Frontal cortex (tissue), 4 donors: ENCODE measurements at places on chromosomes 12 and 14. TPM values are rescaled to one million over a fixed set of nuclear protein-coding genes. Genes with fewer than 3 reads are reported as not detected.

DNA sequence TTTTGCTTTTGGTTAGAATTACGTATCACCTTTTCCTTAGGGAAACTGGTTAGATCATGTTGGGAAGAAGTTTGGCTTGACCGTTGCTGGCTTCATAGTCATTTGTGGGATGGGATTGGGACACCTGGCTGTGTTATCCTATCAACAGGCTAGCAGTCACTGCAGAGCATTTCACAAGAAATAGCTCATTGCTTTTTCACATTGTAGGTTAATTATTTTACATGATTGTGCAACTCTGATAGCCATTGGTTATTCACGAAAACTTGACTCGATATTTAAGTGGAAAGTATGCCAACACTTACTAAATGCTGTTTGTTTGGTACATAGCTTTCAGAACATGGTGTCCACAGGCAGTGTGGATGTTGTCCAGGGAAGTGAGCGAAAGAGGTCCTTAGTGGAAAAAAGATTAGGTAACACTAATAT lies 89.4 kb downstream of the NKX2-1 start:
- DNase-seq = no peak

DNA sequence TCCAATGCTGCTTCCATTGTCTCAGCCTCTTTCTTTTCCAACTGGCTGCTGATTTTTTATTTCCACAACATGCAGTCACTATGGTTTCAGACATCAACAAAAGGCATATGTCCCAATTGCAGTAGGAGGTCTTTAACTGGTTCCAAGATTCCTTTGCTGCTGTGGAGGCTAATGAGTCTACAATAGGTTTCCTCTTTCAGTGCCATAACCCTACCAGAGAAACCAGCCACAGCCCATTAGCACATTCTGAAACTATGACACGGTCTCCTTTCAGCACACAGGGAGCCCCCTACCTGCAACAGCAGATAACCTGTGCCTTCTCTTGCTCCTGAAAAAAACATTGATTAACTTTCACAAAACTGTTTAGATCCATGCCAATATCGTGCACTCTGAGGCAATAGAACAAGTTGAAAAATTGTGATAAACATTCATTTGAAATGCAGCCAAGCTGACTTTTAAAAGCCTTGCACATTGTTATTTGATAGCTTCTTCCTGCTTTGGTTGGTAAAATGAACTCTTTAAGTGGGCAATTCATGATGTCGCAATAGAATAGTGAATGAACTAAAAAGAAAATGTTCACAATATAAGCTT lies 32.4 kb downstream of the PLEKHG7 start:
- no peak for DNase-seq

GRCh38 chr12:72815421-72815820 lies 543.3 kb downstream of the TRHDE start:
- no peak for DNase-seq

- peak; percentile 72 for DNase-seq
Observed at GRCh38 chr12:4269279-4269991, 4.1 kb upstream of the CCND2 start.

- DNase-seq = no peak
Observed at GRCh38 chr12:69580074-69580473, 5.2 kb upstream of the CCT2 start.

DNA sequence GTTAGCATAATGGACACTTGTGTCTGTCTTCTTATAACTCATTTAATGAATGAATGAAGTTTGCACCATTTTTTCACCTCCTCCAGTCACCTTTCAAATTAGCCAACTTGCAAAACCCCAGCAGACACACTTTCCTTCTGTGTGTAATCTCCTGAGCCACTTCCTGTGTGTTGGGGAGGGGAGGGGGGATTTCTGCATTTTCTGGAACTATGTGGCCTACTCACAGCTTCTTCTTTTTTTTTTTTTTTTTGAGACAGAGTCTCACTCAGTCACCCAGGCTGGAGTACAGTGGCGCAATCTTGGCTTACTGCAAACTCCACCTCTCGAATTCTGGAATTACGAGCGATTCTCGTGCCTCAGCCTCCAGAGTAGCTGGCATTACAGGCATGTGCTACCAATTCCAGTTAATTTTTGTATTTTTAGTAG lies 4.1 kb upstream of the SERPINA1 start:
- no peak for DNase-seq

- DNase-seq = no peak
Observed at GRCh38 chr14:37608649-37609048, 13.2 kb downstream of the TTC6 start.

- DNase-seq = no peak
Observed at GRCh38 chr12:810116-810515, 57.7 kb downstream of the WNK1 start.

DNA sequence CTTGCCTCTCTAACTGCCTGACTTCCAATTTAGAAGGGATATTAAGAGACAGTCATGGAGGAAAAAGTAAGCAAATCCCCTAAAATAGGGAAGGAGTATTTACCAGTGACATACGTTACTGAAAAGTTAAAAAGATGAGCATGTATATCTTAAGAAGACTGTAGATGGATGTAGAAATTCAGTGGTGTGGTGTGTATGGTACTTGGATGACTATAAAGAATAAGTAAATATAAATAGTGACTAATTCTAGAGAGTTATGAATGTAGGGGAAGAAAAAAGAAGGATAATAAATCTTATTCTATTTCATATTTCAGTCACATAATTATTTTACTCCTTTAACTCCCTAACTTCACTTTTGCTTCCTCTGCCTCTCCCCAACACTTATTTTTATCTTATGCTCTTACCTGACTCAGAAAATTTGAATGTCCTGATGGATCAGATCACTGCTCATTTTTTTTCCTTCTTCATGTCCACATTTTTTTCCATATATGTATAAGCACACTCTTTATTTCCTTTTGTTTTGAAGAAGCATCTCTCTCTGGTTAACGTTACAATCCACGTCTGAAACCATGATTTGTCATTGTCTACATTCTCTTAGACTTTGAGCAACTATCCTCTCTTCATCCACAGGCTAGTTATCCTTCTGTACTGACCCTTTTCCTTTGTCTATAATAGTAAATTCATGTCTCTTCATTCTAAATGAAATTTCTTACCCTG lies 422.7 kb upstream of the SYT1 start:
- DNase-seq = no peak

- no peak for DNase-seq
Observed at GRCh38 chr12:132437252-132437932, 52.6 kb upstream of the FBRSL1 start.

- no peak for DNase-seq
Observed at GRCh38 chr12:108918206-108918605, 38.3 kb downstream of the DAO start.

GRCh38 chr12:116592731-116593130 lies 33.5 kb downstream of the MAP1LC3B2 start:
- no peak for DNase-seq

DNA sequence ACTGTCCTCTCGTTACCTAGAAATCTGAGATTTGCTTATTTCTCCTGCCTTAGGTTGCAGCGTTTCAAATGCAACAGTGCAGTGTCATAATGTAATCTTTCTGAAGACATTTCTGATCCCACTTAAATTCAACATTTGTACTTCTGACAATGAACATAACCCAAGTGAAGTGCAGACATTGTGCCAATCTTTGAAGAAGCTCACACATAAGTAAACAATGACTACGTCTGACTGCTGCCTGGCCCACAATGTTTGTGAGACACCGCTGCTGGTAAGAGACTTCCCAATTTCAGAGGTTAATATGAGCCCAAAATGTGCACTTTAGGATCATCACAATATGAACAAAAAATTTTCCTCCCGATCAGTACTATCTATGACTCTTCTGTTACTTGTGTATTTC lies 84.6 kb upstream of the BCL2L14 start:
- DNase-seq = no peak

DNA sequence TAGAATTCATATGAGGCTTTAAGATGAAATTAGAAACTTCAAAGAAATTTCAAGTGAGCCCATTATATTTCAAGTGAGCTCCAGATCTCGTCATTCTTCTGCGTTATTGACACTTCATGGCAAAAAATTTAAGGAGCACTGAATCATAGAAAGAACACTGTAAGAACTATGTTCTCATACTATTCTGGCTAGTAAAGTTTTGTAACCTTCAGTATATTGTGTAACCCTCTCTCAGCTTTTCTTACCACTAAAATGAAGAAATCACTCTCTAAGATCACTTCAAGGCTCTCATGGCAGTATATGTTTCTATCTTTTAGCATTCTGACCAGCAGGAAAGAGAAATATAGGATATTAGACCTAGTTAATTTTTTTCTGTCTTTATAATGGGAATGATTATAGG lies 6.3 kb downstream of the GPHN start:
- DNase-seq = no peak

- no peak for DNase-seq
Observed at GRCh38 chr14:24809135-24809534, 175.1 kb upstream of the GZMB start.

DNA sequence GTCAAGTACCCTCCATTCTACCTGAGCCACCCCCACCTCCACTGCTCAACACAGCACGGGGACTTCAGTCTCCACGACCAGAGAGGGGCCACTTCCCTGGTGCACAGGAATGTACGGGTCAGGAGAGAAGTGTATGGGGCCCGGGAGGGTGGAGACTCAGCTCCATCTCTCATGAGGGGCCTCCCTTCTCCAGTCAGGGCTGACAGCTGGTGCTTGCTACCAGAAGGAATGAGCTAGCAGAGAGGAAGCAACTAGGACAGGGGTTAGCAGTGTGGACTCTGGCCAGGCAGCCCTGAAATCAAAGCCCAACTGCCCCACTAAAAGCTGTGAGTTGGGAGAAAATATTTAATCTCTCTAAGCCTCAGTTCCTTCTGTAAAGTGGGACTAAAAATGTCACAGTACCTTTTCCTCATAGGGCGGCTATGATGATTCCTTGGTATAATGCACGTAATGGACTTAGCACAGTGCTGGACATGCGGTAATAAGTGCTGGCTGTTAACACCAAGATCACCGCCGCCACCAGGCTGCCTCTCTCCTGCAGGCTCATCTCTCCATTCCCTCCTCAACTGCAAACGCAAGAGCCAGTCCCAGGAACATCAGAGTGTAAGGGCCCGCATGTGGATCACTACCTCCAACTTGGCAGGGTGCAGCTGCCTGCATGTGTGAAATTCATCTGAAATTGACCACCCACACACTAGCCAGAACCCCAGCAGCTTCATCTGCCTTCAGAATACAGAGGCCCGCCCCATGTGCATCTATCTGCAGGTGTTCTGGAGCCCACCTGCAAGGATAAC lies 14.6 kb downstream of the ACTN1 start:
- no peak for DNase-seq

DNA sequence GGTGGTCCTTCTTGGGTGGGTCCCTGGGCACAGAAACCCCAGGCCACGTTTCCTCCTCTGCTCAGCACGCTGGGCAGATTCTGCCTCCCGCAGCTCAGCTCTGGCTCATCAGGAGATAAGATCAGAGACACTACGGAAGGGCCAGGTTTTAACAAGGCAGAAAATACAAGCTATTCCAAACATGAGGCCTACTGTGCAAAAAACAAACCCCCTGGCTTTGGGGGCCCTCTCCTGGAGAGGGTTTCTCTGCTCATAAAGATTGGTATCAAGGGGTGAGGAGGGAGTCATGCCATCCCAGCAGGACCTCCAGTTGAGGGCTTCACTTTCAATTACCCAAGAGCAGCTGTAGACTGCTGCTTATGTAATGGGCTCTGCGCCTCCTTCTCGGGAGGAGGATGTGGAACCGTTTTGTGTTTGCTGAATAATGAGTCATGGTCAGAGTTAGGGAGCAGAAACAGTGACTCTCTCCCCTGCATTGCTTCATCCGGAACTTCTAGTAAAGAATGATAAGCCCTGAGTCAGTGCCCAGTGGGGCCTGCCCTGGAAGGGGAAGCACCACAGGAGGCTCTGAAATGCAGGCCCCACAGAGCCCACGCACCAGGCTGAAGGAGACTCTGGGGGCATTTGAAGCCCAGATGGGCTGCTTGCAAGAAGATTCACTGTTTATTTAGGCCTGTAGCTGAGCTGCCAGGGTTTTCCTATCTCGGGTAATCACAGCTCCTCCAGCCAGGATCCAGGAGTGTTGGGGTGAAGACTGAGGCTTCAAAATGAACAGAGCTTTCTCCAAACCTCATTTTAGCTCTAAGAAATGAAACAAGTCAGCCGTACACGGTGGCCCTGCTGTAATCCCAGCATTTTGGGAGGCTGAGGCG lies 79.3 kb downstream of the SSPN start:
- DNase-seq = no peak

DNA sequence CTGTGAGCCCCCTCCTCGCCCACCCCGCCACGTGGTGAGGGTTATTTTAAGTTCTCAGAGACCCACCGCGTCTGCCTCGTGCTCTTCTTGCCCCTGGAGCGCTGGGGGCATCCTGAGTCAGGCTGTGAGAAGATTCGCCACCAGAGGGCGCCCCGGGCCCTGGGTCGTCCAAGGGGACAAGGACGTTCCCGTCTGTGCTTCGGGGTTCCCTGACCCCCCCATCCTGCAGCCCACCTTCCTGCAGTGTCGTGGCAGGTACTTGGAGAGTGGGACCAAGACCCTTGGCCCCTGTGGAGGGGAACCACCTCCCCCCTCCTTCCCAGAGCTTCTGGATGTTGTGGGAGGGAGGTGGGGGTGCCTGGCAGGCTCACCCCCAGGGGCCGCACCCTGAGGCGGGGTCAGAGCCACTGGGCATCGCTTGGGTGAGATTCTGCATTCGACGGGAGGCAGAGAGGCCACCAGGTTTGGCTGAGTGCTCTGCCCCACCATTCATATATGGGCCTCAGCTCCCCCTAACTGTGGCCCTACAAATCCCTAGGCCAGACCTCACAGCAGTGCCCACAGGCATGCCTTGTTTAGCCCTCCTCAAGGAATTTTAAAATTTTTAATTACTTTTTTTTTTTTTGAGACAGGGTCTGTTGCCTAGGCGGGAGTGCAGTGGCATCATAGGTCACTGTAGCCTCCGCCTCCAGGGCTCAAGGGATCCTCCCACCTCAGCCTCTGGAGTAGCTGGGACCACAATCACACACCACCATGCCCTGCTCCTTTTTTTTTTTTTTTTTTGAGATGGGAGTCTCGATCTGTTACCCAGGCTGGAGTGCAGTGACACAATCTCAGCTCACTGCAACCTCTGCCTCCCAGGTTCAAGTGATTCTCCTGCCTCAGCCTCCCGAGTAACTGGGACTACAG lies 17.0 kb downstream of the RHOF start:
- DNase-seq = peak; percentile 76

GRCh38 chr12:2418579-2418978 lies 365.8 kb downstream of the CACNA1C start:
- DNase-seq = no peak

PPP4R4 gene
- 1.6 TPM for total RNA-seq

CCDC88C gene
- total RNA-seq = 22.4 TPM

RDH12 gene
- 0.82 TPM for total RNA-seq

CCDC177 gene
- 4.5 TPM for total RNA-seq

SYCP3 gene
- 0.82 TPM for total RNA-seq

OR4Q2 gene
- total RNA-seq = not detected

IGF1 gene
- total RNA-seq = 2.9 TPM

ARHGEF40 gene
- 11.4 TPM for total RNA-seq

LMO3 gene
- total RNA-seq = 1,227 TPM

TMTC1 gene
- 17.1 TPM for total RNA-seq

ATXN7L3B gene
- total RNA-seq = 103 TPM

HOXC4 gene
- not detected for total RNA-seq
